Testis (tissue), 5 donors: ENCODE measurements at places on chromosomes 1 and 21. TPM values are rescaled to one million over a fixed set of nuclear protein-coding genes. Genes with fewer than 3 reads are reported as not detected.
A peak's percentile ranks its signal among the peaks of the same experiment; 100 is the strongest.

DNA sequence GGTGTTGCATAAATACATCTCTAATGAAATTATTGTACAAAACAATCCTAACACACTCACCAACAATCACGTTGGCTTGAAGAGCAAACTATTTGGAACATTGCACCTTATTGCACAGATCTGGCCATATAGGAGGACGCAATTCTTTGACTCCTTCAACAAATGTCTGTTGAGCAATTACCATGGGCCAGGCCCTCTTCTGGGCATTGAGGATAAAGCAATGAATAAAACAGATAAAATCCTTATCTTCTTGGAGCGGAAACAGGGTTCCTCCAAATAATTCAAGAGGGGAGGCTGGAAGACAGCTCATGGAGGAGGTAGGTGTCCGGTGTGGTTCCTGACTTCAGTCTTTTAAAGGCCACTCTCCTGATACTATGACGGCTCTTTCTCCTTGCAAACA lies 43.3 kb downstream of the PAX7 start:
- H3K27me3 ChIP-seq = no peaks in the 10 kb centered on the region
- no peak overlapping the region for H3K4me3 ChIP-seq
- H3K36me3 ChIP-seq = no peaks in the 10 kb centered on the region
- no peaks in the 10 kb centered on the region for H3K4me1 ChIP-seq
- no peak for DNase-seq
- H3K27ac ChIP-seq = no peak overlapping the region

DNA sequence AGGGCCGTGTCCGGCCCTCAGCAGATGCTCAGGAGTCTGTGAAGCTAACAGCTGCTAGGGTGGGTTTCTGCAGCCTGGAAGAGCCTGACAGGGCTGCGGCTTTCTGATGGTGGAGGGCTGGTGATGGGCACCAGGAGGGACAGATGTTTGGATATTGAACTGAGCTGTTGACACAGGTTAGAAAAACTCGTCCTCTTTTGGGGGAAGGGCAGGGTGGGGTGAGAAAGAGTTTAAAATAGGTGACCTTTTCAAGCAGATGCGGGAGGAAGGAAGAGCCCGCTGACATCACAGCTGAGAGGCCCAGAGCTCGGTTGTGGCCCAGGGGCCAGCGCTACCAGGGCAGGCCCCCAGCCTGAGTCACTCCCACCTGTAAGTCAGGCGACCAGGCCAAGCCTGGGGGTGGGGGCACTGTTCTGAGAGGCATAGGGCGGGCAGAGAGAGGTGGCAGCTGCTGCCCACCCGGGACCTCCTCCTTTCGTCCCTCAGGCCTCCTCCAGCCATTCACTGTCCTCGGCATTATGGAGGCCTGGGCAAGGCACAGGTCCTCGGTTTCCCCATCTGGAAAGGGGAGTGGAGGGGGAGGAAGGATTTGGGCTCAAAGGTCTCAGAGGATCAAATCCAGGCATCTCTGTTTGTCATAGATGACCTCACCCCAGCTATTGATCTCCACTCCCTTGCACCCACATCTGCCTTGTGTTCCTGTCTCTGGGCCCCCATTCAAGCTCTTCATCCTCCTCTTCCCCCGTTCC lies 32.3 kb upstream of the ID3 start:
- H3K4me3 ChIP-seq = no peak overlapping the region
- H3K27me3 ChIP-seq = no peaks in the 10 kb centered on the region
- H3K4me1 ChIP-seq = no peaks in the 10 kb centered on the region
- DNase-seq = no peak

DNA sequence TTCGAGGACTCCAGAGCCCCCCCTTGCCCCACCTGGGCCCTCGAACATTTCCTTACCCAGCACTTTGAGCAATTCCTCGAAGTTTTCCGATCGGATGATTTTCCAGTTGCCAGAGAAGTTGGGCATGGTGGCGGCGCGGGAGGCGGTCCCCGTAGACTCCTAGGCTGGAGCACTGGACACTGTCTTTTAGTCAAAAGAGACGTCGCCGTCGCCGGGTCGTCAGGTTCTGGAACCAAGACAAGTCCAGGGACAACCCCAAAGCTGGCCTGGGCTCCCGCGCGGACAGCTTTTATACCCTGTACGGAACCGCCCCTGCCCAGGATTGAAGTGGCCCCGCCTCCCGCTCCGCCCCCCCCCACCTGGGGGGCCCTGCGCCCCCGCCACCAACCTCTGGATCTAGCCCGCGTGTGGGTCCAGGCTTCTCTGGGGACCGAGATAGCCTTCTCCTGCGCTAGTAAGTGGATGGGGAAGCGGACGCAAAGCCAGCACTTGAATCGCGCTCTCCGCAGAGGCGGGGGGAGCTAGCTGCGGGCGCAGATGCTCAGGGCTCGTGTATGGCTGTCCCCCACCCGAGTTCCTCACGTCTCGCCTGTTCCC lies at the start of gene CRABP2:
Gene CRABP2, minus strand, starts transcription at position 263 of the 597 bp plus-strand sequence. Its CDS starts 137 bp downstream, at position 126.
- peak within 1 kb of the TSS; percentile 34 for H3K4me3 ChIP-seq
- DNase-seq = peak; percentile 25
- no peaks in the 10 kb centered on the region for H3K36me3 ChIP-seq
- H3K27me3 ChIP-seq = no peaks in the 10 kb centered on the region
- H3K4me1 ChIP-seq = peaks cover 32% of the 10 kb centered on the region

- no peak for DNase-seq
- no peaks in the 10 kb centered on the region for H3K4me1 ChIP-seq
- H3K4me3 ChIP-seq = no peak overlapping the region
- no peaks in the 10 kb centered on the region for H3K36me3 ChIP-seq
Measured at GRCh38 chr1:44646261-44647110, 27.8 kb downstream of the TMEM53 start.

The LCE2B gene
- total RNA-seq = not detected

The CRYAA gene
- total RNA-seq = 0.31 TPM

GRCh38 chr1:2024451-2024850 lies 5.3 kb downstream of the GABRD start:
- no peak for DNase-seq
- H3K27me3 ChIP-seq = no peaks in the 10 kb centered on the region
- H3K4me1 ChIP-seq = peaks cover 12% of the 10 kb centered on the region
- no peak overlapping the region for H3K27ac ChIP-seq
- H3K36me3 ChIP-seq = no peaks in the 10 kb centered on the region

The ZNF697 gene
- total RNA-seq = 22.5 TPM

The OLIG2 gene
- not detected for total RNA-seq

The AMPD1 gene
- total RNA-seq = 0.12 TPM

- H3K36me3 ChIP-seq = no peaks in the 10 kb centered on the region
- no peak overlapping the region for H3K27ac ChIP-seq
- DNase-seq = no peak
Measured at GRCh38 chr1:183289051-183289496, 103.0 kb downstream of the LAMC2 start.

The PCP4L1 gene
- 3.0 TPM for total RNA-seq

DNA sequence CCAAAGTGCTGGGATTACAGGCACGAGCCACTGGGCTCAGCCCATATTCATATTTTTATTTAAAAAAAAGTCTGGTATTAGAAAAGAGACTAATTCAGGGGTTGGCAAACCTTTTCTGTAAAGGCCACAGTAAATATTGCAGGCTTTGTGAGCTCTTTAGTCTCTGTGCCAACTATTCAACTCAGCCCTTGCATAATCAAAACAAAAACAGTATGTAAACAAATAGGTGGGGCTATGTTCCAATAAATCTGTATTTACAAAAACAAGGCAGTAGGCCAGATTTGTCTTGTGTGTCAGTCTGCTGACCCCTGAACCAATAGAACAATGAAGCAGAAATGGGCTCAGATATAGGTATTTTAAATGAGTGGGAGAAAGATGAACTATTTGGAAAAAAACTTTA lies 49.3 kb downstream of the CDC42BPA start:
- H3K27me3 ChIP-seq = no peaks in the 10 kb centered on the region
- no peaks in the 10 kb centered on the region for H3K4me1 ChIP-seq
- no peaks in the 10 kb centered on the region for H3K36me3 ChIP-seq
- H3K4me3 ChIP-seq = no peak overlapping the region
- no peak for DNase-seq

The SYT11 gene
- 17.9 TPM for total RNA-seq

The FAM72C gene
- total RNA-seq = 3.8 TPM

The MYOG gene
- total RNA-seq = 0.25 TPM

- no peak overlapping the region for H3K27ac ChIP-seq
- no peak overlapping the region for H3K4me3 ChIP-seq
- DNase-seq = no peak
- no peaks in the 10 kb centered on the region for H3K36me3 ChIP-seq
- H3K27me3 ChIP-seq = no peaks in the 10 kb centered on the region
Measured at GRCh38 chr1:227396539-227397353, 78.5 kb upstream of the CDC42BPA start.

GRCh38 chr1:161954466-161954865 lies 69.2 kb downstream of the OLFML2B start:
- no peaks in the 10 kb centered on the region for H3K36me3 ChIP-seq
- no peak overlapping the region for H3K27ac ChIP-seq
- no peak overlapping the region for H3K4me3 ChIP-seq
- no peaks in the 10 kb centered on the region for H3K27me3 ChIP-seq

- no peaks in the 10 kb centered on the region for H3K27me3 ChIP-seq
- no peak overlapping the region for H3K27ac ChIP-seq
- no peak overlapping the region for H3K4me3 ChIP-seq
- H3K36me3 ChIP-seq = no peaks in the 10 kb centered on the region
- no peak for DNase-seq
Measured at GRCh38 chr1:232059726-232060374, 433.3 kb downstream of the DISC1 start.

- H3K4me1 ChIP-seq = no peaks in the 10 kb centered on the region
- no peaks in the 10 kb centered on the region for H3K27me3 ChIP-seq
- H3K4me3 ChIP-seq = no peak overlapping the region
- H3K27ac ChIP-seq = no peak overlapping the region
- no peaks in the 10 kb centered on the region for H3K36me3 ChIP-seq
- no peak for DNase-seq
Measured at GRCh38 chr21:15976807-15977206, 247.0 kb downstream of the USP25 start.

DNA sequence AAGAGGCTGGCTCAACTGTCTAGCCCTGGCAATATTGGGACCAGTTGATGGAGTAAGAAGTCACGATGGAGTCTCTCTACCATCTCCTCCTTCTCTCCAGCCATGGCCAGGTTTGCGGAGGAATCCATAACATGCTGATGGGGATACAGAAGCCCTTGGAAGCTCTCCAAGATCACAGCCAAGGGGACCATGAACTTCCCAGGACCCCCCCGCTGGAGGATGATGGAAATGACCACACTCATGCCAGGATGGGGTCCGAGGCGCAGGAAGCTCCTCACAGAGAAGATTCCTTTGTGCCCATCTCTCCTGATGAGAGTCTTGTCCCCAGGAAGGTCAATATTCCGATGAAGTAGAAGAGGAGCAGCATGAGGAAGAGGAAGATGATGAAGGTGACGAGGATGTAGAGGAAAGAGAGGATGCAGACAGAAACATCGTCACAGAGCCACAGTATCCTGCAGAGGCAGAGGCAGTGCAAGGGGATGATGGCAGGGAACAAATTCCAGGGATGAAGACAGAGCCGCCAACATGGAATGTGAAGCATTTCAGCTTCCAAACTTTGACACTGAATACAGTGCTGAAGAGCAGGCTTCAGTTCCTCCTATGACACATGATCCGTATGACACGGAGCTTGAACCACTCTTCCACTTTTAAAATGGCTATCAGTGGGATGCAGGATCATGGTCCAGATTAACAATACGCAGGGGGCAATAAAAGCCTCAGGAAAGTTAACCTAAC lies 57.9 kb upstream of the EDN2 start:
- H3K4me1 ChIP-seq = peaks cover 15% of the 10 kb centered on the region
- no peak overlapping the region for H3K4me3 ChIP-seq
- no peak for DNase-seq
- no peaks in the 10 kb centered on the region for H3K27me3 ChIP-seq
- H3K36me3 ChIP-seq = no peaks in the 10 kb centered on the region
- H3K27ac ChIP-seq = no peak overlapping the region

DNA sequence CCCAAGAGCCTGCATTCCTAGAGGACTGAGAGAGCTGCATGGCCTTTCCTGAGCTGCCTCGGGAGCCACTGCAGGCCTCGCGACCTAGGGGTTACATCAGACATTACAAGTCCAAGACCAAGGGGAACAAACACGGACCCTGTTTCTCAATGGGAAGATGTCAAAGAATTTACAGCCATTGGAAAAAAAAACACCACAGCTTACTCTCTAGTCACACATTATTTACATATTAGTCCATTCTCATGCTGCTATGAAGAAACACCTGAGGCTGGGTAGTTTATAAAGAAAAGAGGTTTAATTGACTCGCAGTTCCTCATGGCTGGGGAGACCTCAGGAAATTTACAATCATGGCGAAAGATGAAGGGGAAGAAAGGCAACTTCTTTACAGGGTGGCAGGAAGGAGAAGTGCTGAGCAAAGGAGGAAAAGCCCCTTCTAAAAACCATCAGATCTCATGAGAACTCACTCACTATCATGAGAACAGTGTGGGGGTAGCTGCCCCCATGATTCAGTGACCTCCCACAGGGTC lies 8.4 kb upstream of the PRMT2 start:
- H3K4me3 ChIP-seq = no peak overlapping the region
- H3K36me3 ChIP-seq = no peaks in the 10 kb centered on the region
- H3K27me3 ChIP-seq = no peaks in the 10 kb centered on the region
- no peak overlapping the region for H3K27ac ChIP-seq
- no peak for DNase-seq
